ENCODE measurements at places on chromosomes 7 and 10.

GRCh38 chr10:45560262-45560661 lies 112.3 kb downstream of the ZFAND4 start:
- DNase-seq, result no peak

DNA sequence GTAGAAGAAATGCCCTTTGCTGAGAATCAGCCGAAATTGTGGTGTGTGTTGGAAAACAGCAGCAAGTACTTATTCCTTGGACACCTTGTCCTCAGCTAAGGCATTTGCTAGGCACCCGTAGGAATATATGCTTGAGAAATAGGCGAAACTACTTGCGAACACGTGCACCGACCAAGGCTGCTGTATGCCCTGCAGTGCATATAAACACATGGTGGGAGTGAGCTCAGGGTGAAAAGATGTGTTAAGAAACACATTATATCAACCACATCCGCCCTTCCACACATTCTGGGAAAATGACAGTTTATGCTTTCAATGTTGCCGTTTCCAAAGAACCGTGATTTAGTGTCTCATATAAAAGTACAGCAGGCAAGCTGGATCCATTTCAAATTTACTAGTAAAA lies 199.2 kb downstream of the JCAD start:
- DNase-seq, result no peak

DNA sequence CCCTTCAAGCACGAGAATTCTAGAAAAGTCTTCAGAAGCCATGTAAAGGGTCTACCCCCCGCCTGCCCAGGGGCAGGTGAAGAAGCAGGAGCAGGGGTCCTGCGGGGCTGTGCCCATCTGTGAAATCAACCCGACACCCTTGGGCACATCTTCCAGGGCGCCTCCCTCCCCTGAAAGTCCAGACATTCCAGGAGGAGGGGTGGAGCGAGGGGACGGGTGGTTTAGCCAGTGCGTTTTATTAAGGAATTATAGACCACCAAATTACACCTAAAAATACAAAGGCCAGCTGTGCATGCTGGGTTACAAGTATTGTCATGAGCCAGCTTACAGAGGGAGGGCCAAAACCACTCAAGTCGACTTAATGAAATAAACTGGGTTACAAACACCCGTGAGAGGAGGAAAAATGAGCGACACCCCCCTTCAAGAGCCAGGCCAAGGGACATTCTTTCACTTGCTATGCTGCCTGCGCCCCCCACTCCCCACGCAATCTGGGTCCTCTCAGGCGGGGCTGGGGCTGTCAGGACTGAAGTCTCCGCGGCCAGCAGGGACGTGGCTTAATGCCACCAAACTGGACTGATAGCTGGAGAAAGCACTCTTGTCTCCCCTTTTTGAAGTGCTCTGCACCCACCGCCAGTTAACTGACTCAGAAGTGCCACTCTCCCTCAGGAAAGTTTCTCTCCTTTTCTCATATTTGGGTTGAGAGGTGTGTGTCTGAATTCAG lies 360.3 kb downstream of the FRMD4A start:
- DNase-seq, result no peak

DNA sequence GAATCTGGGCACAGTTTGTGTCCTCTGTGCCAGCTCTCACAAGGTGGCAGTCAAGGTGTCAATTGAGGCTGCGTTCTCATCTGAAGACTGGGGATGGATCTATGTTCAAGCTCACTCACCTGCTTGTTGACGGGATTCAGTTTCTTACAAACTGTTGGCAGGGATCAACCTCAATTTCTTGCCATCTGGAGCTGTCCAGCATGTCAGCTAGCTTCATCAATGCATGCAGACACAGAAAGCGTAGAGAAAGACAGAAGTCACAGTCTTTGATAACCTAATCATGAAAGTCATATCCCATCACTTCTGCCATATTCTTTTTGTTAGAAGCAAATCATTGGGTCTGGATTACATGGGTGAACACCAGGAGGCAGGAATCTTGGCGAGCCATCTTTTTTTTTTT lies 32.0 kb upstream of the WAPL start:
- no peak for DNase-seq

DNA sequence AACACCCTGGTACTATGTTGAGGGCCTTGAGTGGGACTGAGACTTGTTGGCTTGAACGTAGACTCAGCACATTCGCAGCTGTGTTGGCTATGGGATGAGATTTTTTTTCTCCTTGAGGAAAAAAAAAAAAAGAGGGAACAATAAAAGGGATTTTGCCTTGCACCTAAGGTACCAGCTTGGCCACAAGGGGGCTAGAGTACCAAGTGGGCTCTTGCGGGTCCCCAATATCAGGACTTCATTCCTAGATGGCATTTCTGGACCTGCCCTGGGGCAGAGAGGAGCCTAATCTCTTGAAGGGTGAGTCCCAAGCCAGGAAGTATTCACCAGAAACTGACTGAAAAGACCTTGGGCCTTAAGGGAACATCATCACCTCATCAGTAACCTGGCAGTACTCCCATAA lies 1083.6 kb upstream of the PHF14 start:
- DNase-seq, result no peak

DNA sequence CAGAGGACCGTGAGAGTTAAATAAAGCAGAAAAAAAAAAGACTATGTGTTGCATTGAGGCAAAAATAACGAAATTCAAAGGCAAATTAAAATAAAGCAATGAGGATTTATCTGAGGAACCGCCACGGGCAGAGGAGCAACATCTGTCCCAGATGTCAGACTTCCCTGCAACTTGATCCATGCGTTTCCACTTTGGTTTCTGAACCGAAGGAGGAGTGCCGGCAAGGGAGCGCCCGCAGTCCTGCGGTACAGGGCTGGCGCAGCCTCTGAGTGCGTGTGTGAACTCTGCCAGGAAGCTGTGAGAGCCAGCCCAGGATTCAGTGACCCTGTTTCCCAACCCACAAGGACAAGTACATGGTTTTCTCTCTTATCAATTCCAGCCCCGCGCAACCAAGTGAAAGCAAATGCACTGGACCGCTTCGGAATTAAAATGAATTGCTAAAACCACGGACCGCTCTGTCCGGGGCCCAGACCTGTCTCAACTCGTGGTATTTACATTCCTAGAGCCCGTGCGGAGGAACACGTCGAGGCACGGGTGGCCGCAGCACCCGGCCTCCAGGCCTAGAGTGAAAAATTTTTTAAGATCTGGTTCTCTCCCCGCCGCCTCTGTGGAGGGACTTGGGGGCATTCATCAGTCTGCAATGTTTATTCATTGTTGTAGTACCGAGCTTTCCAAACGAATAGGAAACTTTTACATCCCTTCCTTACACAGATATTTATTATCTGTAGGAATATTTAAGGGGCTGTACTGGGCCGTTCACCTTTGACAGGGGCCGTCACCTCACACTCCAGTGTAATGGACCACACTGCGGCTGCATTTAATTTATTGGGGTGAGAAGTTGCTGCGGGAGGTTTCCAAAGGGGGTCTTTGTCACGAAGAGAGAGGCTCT lies 291.5 kb upstream of the NFE2L3 start:
- DNase-seq, result no peak

DNA sequence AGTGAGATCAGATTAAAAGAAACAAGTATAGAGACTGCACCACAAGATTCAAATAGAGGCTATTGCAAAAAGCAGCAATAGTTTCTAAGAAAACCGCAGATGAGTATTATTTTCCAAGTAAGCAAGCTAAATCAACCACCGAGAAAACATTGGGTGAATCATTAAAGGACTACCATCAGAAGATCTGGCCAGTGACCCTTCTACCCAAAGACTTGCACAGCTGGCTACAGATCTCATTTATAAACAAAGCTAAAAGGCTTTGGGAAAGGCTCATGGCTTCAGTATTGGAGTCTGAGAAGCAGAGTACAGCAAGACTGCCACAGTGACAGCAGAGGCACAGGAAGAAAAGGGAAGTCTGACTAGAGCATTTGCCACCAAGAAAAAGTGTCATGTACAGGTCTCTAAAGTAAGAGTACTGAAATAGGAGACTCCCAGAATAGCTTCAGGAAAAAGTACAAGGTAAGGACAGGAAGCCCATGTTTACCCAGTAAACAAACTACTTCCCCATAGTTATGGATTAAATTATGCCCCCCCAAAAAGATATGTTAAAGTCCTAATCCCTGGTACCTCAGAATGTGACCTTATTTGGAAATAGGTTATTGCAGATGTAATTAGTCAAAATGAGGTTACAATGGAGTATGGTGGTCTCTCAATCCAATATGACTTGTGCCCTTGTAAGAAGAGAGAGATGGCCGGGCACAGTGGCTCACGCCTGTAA lies 19.0 kb downstream of the STEAP1 start:
- DNase-seq, result no peak

GRCh38 chr10:6958254-6958653 lies 378.2 kb upstream of the PRKCQ start:
- no peak for DNase-seq

DNA sequence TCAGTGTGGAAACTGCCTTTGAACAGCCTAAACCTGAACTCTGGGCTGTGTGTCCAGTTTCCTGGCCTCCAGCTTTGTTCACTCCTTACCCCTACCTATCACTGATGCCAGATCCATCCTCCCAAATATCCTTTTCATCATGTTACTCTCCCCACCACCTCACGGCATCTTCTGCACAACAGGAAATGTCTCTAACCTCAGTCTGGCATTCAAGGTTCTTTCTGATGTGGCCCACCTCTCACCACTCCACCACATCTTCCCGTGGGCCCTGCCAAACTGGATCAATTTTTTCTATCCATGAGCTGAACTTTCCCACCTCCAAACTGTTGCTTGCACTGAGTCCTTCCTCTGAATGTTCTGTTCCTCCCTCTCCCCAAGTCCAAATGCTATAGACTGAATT lies 35.8 kb upstream of the MAP3K8 start:
- DNase-seq, result no peak

GRCh38 chr10:71889388-71889987 lies 38.4 kb upstream of the PSAP start:
- DNase-seq, result no peak

DNA sequence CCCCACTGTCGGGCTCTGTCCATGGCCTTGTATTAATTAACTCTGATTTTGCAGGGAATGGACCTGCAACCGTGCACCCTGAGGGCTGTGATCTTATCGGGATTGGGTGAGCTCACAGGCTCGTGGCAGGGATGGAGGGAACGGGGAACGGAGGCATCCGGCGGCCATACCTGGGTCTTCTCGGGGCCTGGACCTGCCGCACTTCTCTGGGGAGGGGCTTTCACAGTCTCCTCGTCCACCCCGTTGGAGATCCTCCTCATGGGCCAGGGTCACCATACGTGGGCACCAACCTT lies 57.5 kb upstream of the SHH start:
- no peak for DNase-seq

DNA sequence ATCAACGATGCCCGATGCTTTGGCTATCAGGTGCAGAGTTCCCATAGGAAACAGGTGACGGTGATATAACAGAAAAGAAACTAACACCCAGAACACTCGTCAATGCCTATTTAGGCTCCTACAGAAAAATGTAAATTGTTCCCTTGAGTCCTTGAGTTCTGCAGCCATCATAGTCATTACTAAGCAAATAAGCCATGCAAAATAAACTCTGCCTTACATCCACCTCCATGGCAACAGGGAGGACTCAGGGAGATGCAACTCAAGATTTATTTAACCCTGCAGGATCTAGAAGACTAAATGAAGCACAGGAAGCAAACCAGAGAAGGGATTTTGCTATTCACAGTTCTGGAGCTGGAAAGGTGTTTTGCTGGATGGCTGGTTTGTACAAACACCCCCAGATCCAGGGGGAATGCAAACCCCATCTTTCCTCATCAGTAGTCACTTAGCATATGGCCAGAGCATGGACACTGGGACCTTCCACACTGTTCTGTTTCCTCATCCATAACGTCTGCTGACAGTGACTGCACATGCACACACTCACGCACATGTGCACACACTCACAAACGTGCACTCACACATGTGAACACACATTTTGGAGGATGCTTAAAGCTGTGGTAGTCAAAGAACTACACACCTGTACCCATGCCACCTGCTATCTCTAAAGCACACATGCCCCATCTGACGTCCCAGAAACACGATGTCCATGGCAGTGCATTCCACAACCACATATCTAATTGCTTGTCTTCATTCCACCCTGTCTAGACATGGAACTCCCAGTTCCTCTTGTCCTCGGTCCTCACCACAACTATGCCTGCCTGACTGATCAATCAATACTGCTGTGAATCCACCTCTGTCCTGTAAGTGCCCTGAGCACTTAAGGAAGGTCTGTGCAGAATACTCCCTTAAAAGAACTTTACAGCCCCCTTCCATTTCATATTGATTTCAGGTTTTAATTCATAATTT lies 178.2 kb downstream of the COBL start:
- no peak for DNase-seq

DNA sequence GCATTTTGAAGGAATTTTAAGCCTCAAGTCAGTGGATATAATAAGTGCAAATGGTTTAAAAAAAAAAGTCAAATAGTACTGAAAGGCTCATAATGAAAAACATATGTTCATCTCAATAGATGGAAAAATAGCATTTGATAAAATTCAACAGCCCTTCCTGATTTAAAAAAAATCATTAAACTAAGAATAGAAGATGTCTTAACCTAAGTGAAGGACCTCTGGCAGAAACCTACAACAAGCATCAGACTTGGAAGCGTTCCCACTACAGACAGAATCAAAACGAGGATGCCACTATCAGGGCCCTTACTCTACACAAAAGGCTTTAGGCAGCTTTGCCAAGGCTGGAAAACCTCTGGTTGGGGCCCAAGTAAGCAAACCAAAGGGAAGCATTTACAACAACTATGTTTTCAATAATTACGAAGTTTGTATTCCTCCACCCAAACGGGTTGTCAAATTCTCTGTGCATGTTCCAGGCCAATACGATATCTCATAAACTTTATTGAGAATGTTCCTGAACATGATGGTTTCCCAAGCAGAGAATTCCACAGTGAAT lies 45.1 kb downstream of the CYTH3 start:
- DNase-seq, result no peak

DNA sequence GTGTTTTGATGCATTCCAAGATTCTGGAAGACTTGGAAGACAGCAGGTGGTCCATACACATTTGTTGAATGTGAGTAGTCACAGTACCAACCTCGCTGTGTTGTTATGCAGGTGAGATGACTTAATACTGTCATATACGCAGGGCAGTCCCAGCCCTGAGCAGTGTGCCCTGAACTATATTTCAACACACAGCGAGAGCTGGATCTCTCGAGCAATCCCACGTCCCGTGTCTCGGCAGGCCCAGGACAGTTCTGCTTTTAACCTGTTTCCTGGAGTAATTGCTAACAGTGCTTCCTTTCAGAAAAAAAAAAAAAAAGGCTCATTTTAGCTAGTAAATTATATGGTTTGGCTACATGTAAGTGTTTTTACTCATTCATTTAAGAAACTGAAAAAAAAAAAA lies 179.7 kb downstream of the PRKCQ start:
- no peak for DNase-seq

GRCh38 chr10:73537288-73537687 lies 41.5 kb upstream of the PPP3CB start:
- no peak for DNase-seq

DNA sequence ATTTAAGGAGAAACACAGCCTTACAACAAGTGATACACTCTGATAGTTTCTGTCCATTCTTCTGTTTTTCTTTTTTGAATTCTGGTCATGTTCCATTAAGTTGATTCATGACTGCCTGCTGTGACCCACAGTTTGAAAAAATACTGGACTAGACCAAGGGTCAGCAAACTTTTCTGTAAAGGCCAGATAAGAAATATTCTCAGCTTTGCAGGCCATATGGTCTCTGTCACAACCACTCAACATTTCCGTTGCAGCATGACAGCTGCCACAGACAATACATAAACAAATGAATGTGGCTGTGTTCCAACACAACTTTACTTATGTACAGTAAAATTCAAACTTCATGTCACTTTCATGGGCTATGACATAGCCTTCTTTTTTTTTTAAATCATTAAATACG lies 156.7 kb downstream of the PLXNA4 start:
- no peak for DNase-seq

GRCh38 chr7:76296743-76297740 lies 5.4 kb upstream of the HSPB1 start:
- no peak for DNase-seq

Measured in posterior cingulate gyrus (tissue), 11 donors.